Suppressor macrophage treated with lipopolysaccharide for 1 hour (primary cell): ENCODE measurements at places on chromosomes 3 and 15.

DNA sequence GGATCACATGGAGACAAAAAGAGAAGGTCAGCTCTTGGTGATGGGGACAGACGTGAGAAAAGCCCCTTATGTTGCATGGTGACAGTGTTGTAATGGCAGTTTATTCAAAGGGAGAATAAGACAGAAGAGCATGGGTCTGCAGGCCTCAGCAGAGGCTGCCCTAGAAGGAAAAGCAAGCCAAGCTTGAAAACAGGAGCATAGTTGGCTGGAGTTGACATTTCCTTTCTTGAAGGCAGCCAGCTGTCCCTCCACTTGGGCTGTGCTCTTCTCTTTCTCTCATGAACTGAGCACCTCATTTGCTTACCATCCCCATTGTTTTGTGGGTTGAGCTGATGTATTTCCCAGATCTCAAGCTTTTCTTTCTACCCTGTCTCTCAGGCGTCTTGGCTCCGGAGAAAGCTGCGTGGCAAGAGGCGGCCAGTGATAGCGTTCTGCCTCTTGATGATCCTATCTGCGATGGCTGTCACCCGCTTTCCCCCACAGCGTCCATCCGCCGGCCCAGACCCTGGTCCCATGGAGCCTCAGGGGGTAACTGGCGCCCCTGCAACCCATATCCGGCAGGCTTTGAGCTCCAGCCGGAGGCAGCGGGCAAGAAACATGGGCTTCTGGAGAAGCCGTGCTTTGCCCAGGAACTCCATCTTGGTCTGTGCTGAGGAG is 52.9 kb downstream of the GASK1A start:
- no peak for DNase-seq

GRCh38 chr3:157122116-157122515 is 37.8 kb downstream of the CCNL1 start:
- DNase-seq = peak; percentile 45

- no peak for DNase-seq
Observed at GRCh38 chr3:126180477-126181397, at the start of gene ALDH1L1. TSS of gene ALDH1L1 (minus strand) at chr3:126180586. CDS start at chr3:126160979, 19,607 bp downstream.

DNA sequence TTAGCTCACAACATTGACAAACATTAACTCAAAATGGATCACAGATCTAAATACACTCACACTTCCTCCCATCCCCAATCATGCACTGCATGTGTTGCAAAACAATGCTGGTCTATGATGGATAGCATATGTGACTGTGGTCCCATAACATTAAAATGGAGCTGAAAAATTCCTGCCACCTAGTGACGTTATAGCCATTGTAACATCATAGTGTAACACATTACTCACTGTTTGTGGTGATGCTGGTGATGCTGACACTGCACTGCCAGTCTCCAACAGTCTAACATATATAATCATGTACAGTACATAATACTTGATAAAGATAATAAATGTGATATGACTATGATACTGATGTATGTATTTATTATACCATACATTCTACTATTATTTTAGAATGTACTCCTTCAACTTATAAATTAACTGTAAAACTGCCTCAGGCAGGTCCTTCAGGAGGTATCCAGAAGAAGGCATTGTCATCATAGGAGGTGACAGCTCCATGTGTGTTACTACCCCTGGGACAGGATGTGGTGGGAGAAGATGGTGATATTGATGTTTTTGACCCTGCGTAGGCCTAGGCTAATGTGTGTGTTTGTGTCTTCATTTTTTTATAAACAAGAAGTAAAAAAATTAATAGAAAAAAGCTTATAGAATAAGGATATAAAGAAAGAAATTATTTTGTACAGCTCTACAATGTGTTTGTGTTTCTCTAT is 41.3 kb downstream of the TXNRD3 start:
- peak; percentile 61 for DNase-seq

- DNase-seq = no peak
Observed at GRCh38 chr3:86178095-86178494, 812.9 kb downstream of the VGLL3 start.

GRCh38 chr3:5197470-5198312 is 10.2 kb downstream of the EDEM1 start:
- DNase-seq = peak; percentile 85

GRCh38 chr3:32397941-32398340 is 6.3 kb downstream of the CMTM7 start:
- DNase-seq = no peak

GRCh38 chr3:160130950-160131349 is 94.3 kb upstream of the C3orf80 start:
- DNase-seq = no peak

GRCh38 chr3:171142985-171143384 is 116.5 kb upstream of the SLC2A2 start:
- DNase-seq = no peak

DNA sequence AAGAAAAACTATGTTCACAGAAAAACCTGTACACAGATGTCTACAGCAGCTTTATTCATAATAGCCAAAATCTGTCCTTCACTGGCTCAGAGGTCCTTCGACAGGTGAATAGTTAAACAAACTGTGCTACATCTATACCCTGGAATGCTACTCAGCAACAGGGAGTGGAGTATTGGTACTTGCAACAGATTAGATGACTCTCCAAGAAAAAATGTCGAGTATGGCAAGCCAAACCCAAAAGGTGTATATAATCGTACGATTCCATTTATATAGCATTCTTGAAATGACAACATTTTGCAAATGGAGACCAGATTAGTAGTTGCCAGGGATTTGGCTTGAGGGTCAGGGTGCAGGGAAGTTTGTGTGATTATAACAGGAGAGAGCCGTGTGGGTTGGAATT is 22.4 kb upstream of the RGMA start:
- DNase-seq = no peak

- DNase-seq = peak; percentile 64
Observed at GRCh38 chr15:59296181-59296617, 76.5 kb downstream of the MYO1E start.

DNA sequence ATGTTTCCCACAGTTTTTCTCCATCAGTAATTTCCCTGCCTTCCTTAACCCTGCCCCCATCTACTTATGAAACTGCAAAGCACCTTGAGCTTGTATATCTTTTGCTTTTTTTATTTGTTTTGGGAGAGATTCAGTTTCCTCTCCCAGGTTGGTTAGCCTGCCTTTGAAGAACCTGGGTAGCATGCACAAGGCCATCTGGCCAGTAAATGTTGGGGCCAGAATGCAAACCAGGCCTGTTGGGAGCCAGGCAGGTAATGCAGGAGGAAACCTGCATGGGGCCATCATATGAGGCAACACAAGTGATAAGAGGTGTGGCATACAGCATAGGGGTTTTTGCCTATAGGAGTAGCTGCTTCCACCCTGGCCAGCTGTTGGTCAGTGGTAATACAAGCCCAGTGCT is 17.7 kb downstream of the SYNPR start:
- DNase-seq = no peak

DNA sequence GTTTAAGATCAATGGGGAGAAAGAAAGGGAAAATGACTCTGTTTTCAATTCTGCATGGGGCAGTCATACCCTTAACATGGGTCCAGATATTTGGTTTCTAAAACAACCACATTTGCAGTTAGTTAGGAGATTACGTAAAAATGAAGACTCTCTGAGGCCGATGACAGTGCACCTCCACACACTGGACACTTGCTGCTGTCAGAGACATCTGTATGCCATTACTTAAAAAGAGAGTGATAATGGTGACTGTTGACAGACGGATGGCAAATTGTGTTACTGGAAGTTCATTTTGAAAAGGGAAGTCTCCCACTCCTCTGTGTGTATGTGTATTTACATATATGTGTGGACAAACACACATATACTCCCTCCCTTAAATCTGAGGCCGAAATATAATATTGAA is 304.5 kb upstream of the SEMA6D start:
- DNase-seq = no peak

GRCh38 chr15:41647262-41647661 is 12.9 kb upstream of the MGA start:
- DNase-seq = peak; percentile 31

GRCh38 chr3:177523067-177523675 is 325.9 kb upstream of the TBL1XR1 start:
- DNase-seq = peak; percentile 43
